ENCODE measurements at places on chromosomes 1 and 21. TPM values are rescaled to one million over a fixed set of nuclear protein-coding genes. Genes with fewer than 3 reads are reported as not detected.

GRCh38 chr1:184970691-184971161 lies 3.6 kb downstream of the NIBAN1 start:
- H3K36me3 ChIP-seq, result no peaks in the 10 kb centered on the region
- no peak overlapping the region for H3K4me3 ChIP-seq
- H3K4me1 ChIP-seq, result peaks cover 20% of the 10 kb centered on the region
- H3K27ac ChIP-seq, result no peak overlapping the region

DNA sequence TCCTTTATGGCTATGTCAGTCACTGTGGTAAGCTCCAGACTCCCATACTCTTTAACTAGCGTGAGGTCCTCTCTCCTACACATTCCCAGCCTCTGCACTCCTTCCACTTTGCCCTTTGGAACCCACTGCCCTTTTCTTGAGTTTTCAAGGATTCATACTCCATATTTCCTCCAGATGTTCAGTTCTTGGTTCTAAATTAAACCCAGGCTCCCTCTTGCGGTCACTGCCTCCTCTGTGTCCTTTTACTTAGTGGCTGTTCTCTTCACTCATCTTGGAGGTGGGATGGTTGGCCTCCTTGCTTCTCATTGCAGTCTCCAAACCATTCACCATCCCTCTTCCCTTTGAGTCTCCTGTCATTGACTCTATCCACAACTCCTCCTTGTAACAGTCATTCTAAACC lies 208.1 kb downstream of the TGFB2 start:
- H3K36me3 ChIP-seq, result no peaks in the 10 kb centered on the region
- no peak for DNase-seq
- no peak overlapping the region for H3K4me3 ChIP-seq
- H3K4me1 ChIP-seq, result peaks cover 6% of the 10 kb centered on the region
- H3K27me3 ChIP-seq, result no peaks in the 10 kb centered on the region

FABP3 gene
- total RNA-seq, result 52.9 TPM

LCE1E gene
- total RNA-seq, result not detected

All from upper lobe of left lung (tissue), 6 donors.